ENCODE measurements at places on chromosomes 16 and 17.

GRCh38 chr17:4476017-4476416, 22.7 kb upstream of the SPNS2 start:
- DNase-seq: no peak

GRCh38 chr17:61265397-61265796, 134.2 kb upstream of the TBX2 start:
- no peak for DNase-seq

- peak; percentile 16 for DNase-seq
Observed at GRCh38 chr17:66915204-66915611, 49.3 kb upstream of the CACNG4 start.

DNA sequence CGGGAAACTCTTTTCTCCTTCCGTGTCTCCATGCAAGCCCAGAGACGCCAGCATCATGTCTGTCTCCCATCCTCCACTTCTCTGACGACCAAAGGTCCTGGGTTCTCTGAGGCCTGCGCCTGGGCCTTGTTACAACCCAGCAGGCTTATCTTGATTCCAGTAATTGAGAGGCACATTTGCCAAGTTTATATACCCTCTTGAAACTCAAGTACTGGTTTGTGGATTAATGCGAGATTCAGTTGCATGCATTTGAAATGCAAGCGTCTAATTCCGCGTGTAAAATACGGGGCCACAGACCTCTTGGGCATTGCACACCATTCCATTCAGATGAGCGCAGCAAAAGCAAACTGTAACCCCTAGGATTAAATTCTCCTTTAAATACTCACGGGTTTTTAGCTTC, 28.7 kb upstream of the CRISPLD2 start:
- no peak for DNase-seq

GRCh38 chr17:83079766-83080578, 563 bp downstream of the METRNL start:
- no peak for DNase-seq

DNA sequence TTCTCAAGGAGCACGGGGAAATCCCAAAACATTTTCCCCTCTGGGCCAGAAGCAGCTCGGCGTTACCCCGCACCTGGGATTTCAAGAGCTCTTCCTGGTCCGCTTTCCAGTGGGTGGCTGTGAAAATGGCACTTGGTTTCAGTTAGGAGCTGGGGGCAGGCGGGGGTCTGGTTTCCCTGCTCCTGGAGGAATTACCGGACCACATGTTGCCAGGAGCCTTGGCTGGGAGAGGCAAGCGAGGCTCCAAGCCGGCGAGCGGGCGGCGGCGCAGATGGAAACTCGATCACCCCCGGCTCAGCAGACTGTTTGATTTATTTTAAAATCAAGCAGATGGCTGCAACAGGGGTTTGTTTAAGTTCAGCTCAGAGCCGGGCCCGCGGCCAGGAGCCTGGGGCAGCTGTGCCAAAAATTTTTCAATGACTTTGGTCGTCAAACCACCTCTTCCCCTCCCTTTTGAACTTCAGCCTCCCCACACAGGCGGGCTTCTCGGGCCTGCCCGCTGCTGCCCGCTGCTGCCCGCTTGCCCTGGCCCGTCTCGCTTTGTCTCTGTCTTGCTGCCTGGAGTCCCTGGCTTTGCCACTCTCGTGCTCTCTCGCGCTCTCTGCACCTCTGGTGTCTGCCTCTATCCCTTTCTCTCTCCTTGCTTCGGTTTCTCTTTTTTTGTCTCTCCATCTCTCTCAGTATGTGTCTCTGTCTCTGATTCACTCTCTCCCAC, 108.0 kb upstream of the CIBAR2 start:
- no peak for DNase-seq

GRCh38 chr16:7025616-7026190, 306.9 kb upstream of the RBFOX1 start:
- DNase-seq: peak; percentile 51

DNA sequence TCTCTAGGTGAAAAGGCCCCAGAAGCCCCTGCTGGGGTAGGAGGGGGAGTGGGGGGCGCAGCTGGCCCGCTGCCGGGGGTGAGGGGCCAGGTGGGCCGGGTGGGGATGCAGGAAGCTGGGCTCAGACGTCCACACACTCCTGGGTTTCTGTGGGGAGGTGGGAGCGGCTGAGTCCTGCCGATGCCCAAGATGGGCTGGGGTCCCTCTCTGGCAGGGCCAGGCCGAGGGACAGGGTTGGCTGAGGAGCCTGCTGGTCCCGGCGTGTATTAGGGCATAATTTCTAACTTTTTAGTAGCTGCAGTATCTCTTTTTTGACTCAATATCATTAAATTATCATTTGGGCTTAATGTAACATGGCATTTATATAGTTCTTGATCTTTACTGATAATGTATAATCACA, 121.4 kb upstream of the CORO6 start:
- DNase-seq: no peak

Measured in NCI-H1930 (cell line).